Lung microvascular endothelial cell (primary cell): ENCODE measurements at places on chromosomes 3 and 15.

- DNase-seq, result no peak
Observed at GRCh38 chr3:45574067-45574494, 20.5 kb upstream of the LIMD1 start.

DNA sequence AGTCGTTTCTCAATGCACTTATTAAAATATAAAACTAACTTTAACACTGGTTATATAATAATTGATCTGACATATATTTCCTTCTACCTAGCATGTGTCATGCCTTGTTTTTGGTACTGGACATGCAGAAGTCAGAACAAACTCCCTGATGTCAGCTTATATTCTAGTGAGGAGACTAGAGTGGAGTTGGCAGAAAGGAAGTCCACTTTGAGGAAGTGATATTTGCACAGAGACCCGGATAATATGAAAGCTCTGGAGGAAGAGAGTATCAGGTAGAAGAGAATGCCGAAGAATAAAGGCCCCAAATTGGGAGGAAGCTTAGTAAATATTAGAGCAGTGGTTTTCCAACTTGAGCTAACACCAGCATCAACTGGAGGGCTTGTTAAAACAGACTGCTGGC, 24.6 kb upstream of the ZNF280D start:
- no peak for DNase-seq

DNA sequence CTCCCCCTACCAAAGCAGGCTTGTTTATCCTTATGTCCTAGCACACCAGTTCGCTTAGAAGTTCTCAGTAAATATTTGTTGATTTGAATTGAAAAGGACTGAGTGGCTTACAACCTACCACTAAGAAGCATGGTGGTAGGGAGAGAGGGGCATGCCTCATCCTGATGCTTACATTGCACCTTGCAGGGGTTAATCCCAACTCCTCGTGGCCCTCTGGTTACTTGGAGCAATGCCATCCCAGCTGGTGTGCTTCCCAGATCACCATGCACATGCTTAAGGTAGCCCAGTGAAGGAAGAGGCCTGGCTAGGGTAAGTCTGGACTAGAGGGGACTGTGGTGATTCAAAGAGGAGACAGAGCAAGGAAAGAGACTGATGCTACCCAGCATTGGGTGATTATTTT, 253.3 kb downstream of the CLSTN2 start:
- DNase-seq, result no peak

DNA sequence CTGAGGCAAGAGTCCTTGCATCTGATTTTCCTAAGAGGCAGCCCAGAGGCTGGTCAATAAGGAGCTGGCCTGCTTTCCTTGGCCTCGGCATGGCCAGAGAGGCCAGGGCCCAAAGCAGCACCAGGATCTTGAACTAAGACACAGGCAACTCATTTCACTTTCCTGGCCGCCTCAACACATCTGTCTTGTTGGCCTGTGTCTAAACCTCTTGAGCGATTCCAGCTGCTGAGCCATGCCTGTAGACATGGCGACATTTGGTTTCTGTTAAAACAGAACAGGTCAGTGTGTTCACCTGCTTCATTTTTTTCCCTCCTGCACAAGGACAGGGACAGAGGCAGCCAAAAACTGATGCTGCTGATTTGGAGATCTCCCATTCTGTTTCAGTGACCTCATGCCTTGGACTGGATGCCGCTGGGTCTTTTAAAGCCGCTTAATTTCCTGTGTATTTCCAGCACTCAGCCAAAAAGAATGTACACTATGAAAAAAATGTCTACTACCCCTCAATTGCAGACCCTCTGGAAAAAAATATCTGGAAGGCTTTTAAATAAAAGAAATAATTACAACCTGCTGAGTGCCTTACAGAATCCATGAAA, 266.6 kb upstream of the ICE2 start:
- DNase-seq, result no peak

DNA sequence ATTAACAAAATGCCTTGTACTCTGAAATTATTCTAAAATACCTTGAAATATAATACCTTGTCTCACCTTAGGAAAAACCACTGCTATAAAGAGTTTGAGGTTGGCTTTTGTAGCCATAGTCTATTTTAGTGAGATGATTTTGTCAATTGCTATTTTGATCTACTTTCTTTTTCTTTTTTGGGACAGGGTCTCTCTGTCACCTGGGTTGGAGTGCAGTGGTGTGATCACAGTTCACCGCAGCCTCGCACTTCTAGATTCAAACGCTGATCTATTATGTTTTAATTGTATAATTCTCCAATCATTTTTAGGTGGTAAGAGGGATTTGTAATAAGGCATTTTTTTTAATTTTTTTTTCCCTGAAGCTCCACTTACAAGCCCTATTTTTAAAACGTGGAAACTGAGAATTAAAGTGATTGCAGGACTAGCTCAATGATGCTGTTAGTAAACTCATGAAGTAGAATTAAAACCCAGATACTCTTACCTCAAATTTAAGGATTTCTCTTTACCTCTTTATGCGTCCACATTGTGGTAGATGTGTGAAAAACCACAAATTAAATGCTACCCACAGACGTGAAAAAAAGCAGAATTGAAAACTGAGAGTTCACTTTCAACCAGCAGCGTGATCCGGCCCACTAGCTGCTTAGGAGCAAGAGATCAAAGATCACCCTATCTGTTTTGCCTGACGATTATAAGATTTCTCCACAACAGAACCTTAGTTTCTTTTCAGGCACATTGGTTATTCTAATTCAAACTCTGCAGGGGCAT, 384.2 kb downstream of the CGGBP1 start:
- no peak for DNase-seq

DNA sequence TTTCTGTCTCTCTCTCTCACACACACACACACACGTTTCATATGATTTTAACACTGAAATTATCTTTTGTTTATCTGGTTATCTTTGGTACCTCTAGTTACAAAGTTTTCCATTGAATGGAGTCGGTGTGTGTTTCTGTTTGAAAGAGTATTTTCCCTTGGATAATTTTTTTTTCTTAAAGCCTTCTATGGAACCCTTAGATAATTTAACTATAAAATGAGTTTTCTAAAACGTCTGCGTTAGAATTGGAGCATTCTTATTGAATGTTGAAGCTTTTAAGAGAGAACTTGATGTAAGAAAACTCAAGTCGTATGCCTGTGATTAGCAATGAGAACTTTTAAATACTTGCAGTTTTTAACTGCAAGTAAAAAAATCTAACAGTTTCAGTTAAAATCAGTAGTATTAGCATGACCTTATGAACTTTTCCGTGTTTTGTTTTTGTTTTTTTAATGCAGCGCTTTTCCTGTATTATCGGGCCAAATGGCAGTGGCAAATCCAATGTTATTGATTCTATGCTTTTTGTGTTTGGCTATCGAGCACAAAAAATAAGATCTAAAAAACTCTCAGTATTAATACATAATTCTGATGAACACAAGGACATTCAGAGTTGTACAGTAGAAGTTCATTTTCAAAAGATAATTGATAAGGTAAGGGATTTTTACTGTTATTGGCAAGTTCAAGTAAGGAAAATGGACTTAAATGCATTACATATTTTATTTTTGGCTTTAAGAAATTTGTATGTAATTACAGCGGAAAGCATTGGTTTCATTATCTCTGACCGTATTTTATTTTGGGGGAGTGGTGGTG, 3.0 kb downstream of the SMC4 start:
- peak; percentile 46 for DNase-seq
